Glutamatergic neuron (in vitro differentiated cells): ENCODE measurements at places on chromosomes 7 and 10. TPM values are rescaled to one million over a fixed set of nuclear protein-coding genes. Genes with fewer than 3 reads are reported as not detected.

- H3K27ac ChIP-seq = peak overlapping the region; percentile 18
- H3K27me3 ChIP-seq = peaks cover 6% of the 10 kb centered on the region
- DNase-seq = no peak
Measured at GRCh38 chr7:24728503-24729364, 28.5 kb downstream of the GSDME start.

DNA sequence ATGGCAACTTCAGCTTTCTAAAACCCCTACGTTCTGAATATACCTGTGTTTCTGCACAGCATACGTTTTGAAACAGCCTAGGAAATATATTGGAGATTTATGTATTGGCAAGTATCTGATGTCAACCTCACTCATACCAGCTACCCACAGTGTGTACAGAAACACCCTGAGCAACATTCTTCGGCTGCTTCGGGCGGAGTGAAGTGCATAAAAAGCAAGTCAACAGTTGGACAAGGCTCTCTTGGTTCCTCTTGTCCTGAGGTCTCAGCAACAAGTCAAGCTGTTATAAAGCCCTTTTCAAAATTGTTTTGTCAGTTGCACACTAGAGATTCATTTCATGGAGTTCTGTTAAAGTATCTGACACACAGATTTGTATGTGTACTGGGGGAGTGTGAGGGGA is 40.0 kb upstream of the PAPSS2 start:
- H3K36me3 ChIP-seq = no peaks in the 10 kb centered on the region
- H3K4me3 ChIP-seq = no peak overlapping the region
- peaks cover 3% of the 10 kb centered on the region for H3K27me3 ChIP-seq
- peaks cover 10% of the 10 kb centered on the region for H3K4me1 ChIP-seq
- no peak for DNase-seq

Gene CEP55
- 6.0 TPM for total RNA-seq

Gene MALRD1
- total RNA-seq = 0.27 TPM

- DNase-seq = no peak
- peaks cover 1% of the 10 kb centered on the region for H3K27me3 ChIP-seq
- no peaks in the 10 kb centered on the region for H3K4me1 ChIP-seq
- no peak overlapping the region for H3K27ac ChIP-seq
- no peak overlapping the region for H3K4me3 ChIP-seq
Measured at GRCh38 chr10:70119623-70120022, 13.0 kb downstream of the AIFM2 start.

DNA sequence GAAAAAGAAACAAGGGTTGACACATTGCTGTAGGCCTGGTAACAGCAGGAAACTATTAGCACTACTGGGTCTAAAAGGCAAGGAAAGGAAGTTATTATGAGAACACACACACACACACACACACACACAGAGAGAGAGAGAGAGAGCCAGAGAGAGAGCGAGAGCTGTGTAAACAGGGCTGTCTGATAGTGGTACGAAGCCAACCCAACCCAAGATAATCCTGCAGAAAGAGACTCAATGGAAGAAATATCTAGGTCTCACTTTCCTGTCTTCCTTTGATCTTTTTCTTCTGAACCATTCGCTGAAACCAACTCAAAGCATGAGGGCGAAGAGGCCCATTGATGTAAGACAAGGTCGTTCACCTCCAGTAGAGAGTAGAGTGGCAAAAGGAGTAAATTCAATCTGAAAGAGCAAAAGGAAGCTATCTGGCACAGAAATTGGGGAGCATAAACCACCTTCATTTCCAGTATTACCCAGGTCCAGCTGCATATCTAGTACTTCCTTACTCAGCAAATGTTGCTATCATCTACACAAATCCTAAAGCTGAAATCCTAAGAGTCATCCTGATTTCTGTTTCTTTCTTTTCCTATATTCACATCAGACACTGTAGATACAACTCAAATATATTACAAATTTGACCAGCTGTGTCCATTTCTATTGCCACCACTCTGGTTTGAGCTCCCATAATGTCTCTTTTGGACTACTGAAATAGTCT is 110.2 kb downstream of the TMEM26 start:
- no peak overlapping the region for H3K4me3 ChIP-seq
- no peaks in the 10 kb centered on the region for H3K27me3 ChIP-seq
- no peaks in the 10 kb centered on the region for H3K36me3 ChIP-seq
- H3K4me1 ChIP-seq = no peaks in the 10 kb centered on the region
- no peak overlapping the region for H3K27ac ChIP-seq
